ENCODE measurements at places on chromosomes 2 and 18.

GRCh38 chr18:59915606-59916005 is 15.8 kb downstream of the PMAIP1 start:
- DNase-seq = no peak

- DNase-seq = no peak
Measured at GRCh38 chr2:98515250-98515991, 70.8 kb downstream of the INPP4A start.

DNA sequence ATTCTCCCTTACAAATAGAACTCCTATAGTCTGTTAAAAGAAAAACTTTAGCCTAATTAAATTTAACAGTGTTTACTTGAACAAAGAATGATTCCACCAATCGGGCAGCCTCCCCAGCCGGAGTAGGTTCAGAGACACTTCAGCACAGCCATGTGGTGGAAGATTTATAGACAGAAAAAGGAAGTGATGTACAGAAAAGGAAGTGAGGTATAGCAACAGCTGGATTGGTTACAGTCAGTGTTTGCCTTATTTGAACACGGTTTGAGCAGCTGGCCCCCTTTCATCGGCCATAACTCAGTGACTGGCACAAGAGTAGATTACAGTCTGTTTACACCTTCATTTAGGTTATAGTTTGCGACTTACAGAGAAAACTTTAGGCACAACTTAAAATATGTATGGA is 2.1 kb upstream of the SKA1 start:
- no peak for DNase-seq

GRCh38 chr2:136769871-136770270 is 4.5 kb downstream of the THSD7B start:
- DNase-seq = no peak
